Stimulated activated CD4-positive, alpha-beta T cell treated with anti-CD3 and anti-CD28 coated beads, Interleukin-2, amount 100 ng/mL, for 4 hours (primary cell): ENCODE measurements at places on chromosomes 7 and 10.

GRCh38 chr7:70574970-70575799 is 556.8 kb upstream of the GALNT17 start:
- DNase-seq: no peak

- no peak for DNase-seq
Measured at GRCh38 chr7:98378210-98378819, 22.6 kb downstream of the BAIAP2L1 start.

DNA sequence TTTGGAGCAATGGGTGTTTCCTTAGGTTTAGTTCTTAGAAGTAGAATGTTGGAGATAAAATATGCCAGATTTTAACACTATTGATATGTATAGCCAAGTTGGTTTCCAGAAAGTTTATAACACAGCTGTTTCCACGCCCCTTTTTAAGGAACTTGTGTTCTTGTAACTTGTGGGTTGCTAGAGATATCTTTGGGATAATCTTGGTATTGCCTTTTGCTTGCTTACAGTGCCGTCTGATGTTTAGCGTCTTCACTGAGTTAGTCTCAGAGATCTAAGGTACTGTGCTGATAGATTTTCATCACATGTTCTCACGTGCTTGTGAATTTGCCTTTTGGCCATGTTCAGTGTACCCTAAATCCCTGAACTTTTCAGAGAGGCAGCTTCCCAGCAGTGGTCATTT is 12.4 kb downstream of the TMEM248 start:
- DNase-seq: no peak

DNA sequence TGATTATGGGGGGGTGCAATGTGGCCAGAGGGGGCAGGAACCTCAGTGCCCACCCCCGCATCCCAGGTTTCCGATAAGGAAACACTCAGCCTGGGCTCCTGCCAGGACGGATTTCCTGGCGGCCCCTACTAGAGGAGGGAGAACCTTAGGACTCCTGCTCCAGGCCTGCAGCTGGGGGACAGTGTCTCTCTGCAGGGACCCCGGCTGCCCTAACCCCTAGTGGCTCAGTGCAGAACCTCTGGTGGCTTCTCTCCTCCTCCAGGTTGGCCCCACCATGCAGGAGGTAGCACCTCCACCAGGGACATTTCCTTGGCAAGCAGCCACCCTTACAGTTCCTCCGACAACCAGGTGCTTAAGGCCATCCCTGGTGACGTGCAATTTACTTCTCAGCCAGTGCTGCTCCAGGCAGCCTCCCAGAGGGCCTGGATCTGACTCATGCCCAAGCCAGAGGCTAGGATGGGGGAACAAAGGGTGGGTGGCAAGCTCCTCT is 31.9 kb downstream of the SH2B2 start:
- DNase-seq: no peak

DNA sequence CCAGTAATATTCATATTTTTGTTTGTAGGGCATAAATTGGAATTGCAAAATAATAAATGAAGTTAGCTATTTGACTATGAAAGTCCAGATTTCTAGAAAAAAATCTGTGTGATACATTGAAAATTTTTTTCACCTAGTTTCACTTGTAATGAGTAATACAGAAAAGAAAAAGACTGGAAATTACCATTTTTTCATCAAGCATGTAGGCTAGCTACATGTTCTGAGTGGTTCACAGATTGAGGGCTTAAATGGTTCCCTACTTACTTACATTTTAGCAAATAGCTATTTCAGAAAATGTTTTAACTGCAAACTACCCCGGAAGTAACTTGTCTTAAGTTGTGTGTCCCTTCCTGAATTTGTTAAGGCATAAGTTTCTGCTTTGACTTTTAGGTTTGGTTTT is 396.0 kb downstream of the PHF14 start:
- no peak for DNase-seq

DNA sequence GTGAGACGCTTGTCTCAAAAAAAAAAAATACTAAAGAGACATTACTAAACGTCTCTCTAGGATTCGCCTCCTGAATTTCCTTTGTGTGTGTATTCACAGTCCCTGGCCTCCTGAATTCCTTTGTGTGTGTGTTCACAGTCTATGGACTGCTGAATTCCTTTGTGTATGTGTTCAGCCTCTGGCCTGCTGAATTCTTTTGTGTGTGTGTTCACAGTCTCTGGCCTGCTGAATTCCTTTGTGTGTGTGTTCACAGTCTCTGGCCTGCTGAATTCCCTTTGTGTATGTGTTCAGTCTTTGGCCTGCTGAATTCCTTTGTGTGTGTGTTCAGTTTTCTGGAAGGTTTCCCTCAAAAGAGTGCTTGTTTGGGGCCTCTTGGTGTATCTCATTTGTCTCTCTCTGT is 8.2 kb downstream of the BMS1 start:
- no peak for DNase-seq

DNA sequence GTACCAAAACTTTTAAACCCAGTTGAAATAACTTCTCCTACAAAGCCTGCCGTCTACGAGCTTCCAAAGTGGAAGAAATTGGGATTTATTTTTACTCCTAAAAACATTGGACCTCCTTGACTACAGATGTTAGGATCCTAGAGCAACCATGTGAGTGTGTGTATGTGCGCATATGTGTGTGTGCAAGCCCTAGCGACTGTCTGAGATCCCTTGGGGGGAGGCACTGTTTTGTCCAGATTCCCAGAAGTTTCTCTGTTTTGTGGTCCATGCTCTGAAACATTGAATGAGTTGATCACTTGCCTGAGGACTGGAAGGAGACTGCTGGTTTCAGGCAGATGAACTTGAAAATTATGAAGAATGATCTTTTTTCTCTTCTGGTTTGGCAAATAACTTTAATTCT is 312.3 kb upstream of the ZNF32 start:
- no peak for DNase-seq

DNA sequence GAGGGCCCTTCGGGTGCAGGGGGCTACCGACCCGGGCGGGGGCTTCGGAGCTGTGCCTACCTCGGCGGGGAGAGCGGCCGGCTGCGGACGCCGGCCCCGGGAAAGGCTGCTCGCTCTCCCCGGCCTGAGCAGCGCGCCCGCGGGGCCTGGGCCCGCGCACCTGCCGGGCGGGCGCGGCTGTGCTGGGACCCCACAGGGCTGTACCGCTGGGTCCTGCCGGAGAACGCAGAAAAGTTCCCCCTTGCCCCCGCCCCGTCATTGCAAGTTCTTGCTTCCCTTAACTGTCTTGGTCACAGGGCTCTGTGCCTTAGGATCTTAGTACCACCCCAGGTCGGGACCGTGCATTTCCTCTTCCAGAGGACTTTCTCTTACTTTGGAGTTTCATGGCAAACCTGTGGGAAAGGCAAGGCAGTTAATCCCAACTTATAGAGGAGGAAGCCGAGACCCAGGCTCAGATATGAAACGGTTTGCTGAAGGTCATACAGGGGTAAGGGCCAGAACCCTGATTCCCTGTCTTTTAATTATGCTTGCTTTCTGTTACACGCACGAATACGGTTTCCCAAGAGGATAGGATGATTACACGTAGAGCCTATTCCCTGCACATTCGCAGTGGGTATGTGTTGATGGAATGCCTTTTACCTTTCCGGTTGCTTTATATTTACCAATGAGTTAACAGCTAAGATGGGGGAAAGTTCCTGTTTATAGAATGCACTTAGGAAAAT is 652 bp downstream of the PCGF5 start:
- DNase-seq: no peak

DNA sequence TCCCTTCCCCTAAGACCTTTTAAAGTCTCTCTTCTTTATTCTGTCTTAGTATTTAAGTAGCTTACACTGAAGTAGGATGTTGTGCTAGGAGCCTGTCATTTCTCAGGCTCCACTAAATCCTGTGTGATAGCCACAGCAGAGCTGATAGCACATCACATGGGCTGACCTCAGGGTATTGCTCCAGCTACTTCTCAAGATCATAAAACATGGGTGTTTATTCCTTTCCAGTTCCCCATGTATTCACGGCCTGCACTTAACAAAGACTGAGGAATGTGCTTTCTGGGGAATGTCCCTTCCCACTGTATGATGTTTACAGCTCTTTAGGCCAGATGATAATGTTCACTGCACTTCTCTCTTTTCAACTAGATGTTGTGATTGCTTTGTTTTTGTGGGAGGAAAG is 1086.8 kb downstream of the KCNMA1 start:
- no peak for DNase-seq
